ENCODE measurements at places on chromosomes 16 and 17.

DNA sequence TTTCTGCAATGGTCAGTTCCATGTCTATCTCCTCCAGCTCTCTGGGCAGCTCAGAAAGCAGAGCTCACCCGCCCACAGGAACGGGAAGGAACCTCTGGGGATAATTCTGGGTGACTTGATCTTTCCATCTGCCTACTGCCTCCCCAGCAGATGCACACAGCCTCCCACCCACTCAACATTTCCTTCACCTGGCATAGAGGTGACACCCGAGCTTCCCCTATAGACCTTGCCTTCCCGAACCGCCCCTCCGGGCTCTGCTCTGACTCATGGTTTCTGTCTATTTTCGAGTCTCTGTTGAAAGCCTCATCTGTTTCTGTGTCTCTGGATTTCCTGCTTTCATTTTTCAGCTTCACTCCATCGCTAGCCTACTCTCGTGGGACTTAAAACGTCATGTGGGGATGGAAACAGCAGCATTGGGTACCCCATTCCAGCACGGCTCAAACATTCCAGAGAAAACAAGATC is 11.4 kb downstream of the GGA3 start:
- DNase-seq: no peak

- no peak for DNase-seq
These were observed 1.2 kb upstream of the TMEM204 start for GRCh38 chr16:1532081-1532760.

- no peak for DNase-seq
These were observed 39.7 kb upstream of the DHX40 start for GRCh38 chr17:59525668-59526067.

DNA sequence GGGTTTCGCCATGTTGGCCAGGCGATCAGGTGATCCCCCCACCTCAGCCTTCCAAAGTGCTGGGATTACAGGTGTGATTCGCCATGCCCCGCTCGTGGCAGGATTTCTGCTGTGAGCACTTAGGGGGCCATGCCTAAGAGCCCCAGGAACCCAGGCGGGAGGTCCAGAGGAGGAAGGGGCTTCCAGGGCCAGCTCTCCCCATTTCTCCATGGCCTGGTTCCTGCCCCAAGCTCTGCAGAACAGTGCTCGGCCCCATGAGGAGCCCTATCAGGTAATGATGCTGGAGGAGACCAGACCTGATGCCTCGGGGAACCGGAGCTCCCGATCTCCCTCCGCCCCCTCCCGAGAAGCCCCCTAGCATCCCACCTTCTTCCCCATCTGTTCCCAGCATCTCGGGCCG is 53.6 kb downstream of the RMI2 start:
- DNase-seq: no peak
